ENCODE measurements at places on chromosomes 2 and 18.

DNA sequence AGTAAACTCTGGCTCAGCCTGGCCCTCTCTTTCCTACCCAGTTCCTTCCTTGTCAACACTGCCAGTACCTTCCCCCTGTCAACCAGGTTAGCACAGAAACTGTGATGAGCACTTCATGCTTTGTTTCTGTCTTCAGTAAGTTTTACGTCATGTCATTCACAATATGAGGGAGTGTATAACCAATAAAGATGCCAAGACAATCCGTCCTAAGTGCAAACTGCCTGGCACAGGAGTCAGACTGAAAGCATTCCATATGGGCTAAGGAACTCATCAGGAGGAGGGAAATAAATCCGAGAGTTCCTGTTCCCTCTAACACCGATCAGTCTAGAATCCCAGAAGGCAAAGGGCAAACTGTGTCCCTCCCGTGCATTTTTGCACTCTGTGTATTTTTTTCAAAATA, 507.2 kb downstream of the CMPK2 start:
- DNase-seq, result no peak

GRCh38 chr2:95383635-95384027, 18.9 kb upstream of the FAHD2A start:
- DNase-seq, result no peak

DNA sequence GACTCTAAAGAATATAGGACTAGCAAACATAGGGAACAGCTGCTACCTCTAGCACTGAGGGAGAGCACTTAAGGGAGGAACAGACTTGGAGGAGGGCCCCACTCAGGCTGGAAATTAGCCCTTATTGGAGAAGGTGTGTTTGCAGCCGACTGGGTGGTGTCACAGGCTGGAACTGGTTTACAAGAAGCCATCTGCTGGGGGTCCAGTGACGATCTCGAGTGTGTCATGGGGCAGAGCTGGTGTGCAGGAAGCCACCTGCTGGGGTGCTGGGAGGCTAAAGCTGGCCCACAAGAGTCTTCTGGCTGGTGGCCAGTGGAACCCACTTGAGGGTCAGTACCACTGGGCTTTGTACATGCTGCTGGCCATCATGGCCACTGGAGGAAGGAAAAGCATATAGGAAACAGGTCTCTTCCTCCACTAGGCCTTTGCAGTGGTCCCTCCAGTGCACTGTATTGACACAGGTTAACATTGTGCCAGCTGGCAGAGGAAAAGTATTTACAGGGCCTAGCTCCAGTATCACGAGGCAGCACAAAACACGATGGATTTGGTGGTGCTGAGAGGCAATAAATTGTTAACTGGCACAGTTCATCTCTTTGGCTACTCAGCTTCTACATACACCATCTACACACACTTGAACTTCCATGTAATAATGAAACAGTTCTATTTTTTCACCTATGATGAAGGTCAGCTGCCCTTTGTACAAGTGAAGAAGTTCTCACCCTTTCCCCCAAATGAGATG, 43.6 kb downstream of the MAP3K20 start:
- no peak for DNase-seq

GRCh38 chr18:386994-387393, 113.5 kb downstream of the COLEC12 start:
- no peak for DNase-seq

GRCh38 chr18:27110319-27110718, 74.8 kb downstream of the CHST9 start:
- no peak for DNase-seq

DNA sequence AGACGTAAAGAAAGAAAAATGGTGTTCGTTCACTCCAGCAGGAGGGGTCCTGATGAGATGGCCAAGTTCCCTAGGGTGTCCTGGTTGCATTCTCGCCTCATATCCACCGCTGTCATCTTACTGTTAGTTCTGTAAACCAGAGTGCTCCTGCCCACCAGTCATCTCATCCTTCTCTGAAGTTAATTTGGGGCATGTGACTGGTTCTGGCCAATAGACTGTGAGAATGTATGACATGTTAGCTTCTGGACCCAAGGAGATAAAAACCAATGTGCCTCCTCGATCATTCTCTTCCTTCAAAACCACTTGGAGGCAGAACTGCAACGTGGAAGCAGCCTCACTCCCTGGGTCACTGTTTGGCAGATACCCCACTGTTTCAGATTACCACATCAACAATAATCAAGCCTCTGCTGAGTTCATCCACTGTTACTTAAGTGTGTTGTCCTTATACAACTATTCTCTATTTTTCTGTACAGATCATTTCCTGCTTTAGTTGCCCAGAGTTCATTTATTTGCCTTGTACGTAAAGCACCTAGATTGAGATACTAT, 759.1 kb downstream of the TSN start:
- DNase-seq, result no peak

GRCh38 chr2:70954886-70955285, 19.2 kb downstream of the ATP6V1B1 start:
- no peak for DNase-seq

DNA sequence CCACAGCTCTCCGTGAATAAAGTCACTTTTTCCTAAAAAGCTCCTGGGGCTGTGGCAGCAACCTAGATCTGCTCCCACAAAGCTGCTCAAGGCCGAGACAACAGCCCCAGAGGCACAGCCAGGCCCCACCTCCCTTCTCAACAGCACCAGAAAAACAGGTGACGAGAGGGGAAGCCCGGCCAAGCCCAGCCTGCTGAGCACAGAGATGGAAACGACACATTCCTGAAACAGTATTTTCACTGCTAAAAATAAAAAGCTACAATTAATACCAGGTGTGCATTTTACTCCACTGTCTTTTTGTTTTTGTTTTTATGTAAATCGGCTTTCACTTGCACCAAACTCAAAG, 199.3 kb downstream of the HDAC4 start:
- no peak for DNase-seq

GRCh38 chr2:45072862-45073237, 63.6 kb upstream of the SIX2 start:
- no peak for DNase-seq

DNA sequence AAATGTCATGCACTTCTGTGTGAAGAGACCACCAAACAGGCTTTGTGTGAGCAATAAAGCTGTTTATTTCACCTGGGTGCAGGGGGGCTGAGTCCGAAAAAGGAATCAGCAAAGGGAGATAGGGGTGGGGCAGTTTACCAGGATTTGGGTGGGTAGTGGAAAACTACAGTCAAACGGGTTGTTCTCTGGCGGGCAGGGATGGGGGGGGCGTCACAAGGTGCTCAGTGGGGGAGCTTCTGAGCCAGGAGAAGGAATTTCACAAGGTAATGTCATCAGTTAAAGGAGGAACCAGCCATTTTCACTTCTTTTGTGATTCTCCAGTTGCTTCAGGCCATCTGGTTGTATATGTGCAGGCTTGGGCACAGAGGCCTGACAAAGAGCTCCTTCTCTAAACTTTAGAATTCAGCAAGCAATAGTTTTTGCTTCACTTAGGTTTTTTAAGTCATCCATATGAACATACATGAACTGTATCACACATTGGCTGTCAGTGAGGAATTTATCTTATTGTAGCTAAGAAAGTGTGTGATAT, 17.5 kb upstream of the ALPK2 start:
- no peak for DNase-seq

DNA sequence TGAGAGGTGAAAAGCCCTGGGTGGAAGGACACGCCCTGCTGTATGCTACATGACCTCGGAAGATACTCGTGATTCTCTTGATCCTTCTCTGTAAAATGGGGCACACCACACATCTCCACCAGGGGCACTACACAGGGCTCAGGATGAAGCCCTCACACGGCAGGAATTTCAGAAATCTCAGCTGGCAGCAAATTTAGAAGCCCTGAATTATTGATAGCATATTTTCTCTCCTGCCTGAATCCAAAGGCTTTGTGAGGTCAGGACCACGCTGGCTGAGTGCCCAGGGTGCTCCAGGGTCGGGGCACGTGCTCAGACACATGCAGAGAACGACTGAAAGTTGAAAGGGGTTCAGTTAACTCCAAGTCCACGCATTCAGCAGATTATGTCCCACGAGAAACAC, 42.1 kb upstream of the GALR1 start:
- DNase-seq, result peak; percentile 16

DNA sequence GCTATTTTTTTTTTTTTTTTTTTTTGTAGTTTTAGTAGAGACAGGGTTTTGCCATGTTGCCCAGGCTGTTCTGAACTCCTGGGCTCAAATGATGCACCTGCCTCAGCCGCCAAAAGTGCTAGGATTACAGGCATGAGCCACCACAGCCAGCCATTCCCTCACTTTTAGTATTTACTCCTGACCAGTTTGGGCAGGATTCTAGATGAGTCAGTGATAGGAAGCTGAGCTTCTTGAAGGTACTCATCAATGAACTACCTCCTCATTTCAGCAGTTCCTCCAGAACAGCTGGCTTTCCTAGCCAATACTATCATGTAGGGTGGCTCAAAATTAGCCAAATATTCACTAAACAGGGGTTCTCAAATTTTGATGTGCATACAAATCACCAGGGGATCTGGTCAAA, 57.2 kb downstream of the CYBRD1 start:
- DNase-seq, result no peak

DNA sequence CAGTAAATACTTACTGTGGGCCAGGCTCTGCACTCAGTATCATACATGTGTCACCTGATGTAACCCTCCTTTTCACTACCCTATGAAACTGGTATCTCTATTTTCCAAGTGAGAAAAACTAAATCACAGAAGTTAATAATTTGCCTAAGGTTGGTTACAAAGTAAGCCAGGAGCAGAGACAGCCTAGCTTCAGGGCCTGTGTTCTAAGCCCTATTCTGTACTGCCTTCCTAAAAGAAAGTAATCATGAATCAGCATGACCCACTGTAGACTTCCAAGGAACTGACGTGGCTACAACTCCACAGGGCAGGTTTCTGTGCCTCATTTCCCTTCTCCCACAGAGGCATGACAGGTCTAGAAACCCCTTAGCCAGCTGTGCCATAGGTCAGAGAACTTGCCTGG, 14.3 kb downstream of the ZNF142 start:
- DNase-seq, result no peak

DNA sequence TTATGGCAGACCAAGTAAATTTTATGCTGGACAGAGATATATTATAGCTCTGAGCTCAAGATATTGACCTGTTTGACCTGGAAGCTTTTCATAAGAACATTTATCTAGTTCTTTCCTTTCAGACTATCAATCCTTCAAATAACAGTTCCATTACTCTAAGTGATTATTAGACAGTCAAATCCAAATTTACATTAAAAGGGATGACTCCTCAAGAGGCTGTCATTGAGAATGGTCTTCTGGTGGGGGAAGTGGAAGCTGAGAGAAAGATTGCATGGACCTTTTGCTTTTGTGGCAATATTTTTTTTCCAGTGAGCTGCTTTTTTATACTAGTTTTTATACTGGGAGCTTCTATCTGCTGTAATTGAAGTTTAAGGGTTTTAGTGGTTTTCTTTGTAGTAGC, 14.9 kb upstream of the SERPINB12 start:
- no peak for DNase-seq

- no peak for DNase-seq
These were observed 192.4 kb downstream of the ZBTB7C start for GRCh38 chr18:48216639-48217257.

- no peak for DNase-seq
These were observed at the start of gene FAM124B for GRCh38 chr2:224401641-224402342. Gene FAM124B (minus strand): TSS chr2:224402107. CDS start chr2:224401768, 339 bp downstream.

DNA sequence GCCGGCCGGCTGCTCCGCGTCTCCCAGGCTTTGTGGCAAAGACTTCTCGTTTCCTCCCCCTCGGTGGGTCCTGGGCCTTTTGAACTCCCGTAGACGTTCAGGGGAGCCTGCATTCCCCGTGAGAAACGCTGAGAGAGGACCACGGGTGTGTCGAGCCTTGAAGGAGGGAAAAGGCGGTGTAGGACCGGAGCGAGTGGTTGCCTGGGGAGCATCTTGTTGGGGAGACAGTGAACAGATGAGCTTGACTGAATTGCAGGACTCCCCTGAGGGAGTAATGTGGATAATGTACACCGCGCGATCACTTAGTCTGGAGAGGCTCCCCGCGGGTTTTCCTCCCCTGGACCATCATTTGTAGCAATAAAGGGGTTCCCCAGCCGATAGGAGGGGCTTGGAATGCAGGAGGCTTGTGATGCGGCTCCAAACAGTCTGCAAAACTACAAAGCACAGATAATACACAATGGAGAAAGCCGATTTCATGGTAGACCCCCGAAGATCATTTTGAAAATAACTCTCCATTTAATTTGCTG, 769 bp downstream of the ALMS1 start:
- DNase-seq, result no peak

DNA sequence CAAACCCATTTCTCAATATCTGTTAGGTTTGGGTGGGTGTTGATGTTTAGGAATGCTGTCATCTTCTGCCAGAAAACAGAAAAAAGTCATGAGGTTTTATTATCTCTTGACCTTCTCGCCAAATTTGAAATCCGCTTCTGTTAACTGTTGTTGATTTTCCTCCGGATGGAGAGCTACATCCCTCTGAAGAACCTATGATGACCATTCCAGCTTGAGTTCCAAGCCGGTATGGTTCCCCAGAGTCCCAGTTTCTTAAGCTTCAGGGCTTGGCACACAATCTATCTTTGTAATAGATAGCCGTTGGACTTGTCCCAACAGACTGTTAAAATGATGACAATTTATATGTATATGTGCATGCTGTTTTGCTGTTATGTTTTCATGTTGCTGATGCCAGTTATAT, 1201.0 kb downstream of the LRP1B start:
- no peak for DNase-seq

GRCh38 chr2:143611336-143611735, 482.1 kb downstream of the ARHGAP15 start:
- no peak for DNase-seq

DNA sequence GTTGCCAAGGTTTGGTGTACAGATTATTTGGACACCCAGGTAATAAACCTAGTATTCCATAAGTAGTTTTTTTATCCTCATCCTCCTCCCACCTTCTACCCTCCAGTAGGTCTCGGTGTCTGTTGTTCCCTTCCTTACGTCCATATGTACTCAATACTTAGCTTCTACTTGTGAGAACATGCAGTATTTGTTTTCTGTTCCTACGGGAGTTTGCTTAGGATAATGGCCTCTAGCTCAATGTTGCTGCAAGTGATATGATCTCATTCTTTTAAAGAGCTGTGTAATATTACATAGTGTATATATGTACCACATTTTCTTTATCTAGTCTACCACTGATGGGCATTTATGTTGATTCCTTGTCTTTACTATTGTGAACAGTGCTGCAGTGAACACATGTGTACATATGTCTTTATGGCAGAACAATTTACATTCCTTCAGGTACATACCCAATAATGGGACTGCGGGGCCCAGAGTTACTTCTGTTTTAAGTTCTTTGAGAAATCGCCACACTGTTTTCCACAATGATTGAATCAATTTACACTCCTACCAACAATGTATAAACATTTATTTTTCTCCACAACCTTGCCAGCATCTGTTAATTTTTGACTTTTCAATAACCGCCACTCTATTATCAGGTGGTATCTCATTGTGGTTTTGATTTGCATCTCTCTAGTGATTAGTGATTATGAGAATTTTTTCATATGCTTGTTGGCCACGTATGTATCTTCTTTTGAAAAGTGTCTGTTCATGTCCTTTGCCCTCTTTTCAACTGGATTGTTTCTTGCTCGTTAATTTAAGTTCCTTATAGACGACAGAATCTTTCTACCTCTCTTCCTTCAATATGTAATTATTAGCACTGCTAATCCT, 88.0 kb downstream of the MEMO1 start:
- DNase-seq, result no peak

- peak; percentile 27 for DNase-seq
These were observed 34.7 kb downstream of the TRABD2A start for GRCh38 chr2:84846041-84846663.
